Fibroblast of pulmonary artery (primary cell): ENCODE measurements at places on chromosomes 11 and 22.
A peak's percentile ranks its signal among the peaks of the same experiment; 100 is the strongest.

DNA sequence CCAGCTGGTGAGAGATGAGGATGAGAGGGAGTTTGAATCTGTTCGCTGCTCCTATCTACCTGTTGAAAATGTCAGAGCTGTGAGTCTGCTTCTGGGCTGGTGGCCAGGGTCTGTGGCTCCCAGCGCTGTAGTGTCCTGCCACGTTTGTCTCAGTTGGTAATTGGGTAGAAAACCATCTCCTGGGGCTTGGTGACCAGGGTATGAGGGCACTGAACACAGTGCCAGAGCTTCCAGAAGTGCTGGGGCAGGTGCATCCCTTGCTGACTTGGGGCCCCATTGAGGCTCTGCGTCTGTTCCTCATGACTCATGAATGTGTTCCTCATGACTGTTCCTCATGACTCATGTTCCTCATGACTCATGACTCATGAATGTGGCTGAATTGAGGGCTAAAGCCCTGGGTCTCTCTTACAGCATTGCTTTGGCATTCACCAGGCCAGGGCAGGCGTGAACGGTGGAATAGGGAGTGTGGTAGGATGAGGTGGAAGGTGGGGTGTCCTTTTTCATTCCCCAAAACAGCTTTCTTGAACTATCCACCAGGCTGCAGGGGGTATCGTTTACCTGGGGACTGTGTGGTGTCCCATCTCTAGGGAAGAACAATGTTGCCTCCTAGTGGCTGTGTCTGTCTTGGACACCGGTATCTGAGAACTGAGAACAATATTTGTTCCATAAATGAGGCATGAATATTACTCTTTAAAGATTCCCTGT is 139.5 kb downstream of the COMMD9 start:
- peak; percentile 98 for DNase-seq

DNA sequence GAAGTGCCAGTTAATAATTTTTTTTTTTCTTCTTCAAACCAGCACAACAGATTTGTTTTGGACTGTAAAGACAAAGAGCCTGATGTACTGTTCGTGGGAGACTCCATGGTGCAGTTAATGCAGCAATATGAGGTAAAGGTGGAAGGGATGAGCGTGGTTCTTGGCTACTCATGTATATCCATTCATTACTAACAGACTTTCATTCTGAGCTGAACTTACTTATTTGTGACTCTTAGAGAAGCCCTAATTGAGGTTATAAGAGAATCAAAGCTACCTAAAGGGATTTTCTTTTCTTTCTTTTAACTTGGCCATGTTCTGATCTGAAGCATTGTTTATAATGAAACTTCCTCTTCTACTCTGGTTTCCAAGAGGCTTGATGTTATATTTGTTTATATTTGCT is 15.8 kb downstream of the PAFAH1B2 start:
- no peak for DNase-seq

DNA sequence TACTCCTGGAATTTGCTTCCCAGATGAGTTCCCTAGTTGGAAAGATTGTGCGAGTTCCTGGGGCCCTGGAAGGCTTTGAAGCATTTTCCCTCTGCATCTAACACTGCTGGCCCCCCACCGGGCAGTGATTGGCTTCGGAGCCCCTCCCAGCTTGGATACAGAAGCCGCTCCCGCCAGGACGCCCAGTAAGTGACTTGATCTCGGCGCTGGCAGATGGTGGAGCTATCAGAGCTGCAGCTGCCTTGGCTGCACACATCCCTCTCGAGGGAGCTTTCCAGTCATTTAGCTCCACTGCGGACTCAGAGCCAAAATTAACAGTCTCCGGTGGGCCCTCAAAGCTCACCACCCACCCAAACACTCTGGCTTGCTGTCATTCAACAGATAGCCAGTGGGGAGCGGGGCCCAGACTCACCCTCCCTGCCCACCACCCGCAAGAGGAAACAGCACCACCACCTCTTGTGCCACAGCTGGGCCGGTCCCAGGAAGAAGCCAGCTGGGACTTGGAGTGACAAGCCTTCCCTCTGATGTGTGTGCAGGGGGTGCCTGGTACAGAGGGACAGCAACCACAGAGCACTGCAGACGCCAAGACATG is 162.3 kb downstream of the TRIM29 start:
- DNase-seq, result no peak

GRCh38 chr22:36340621-36341020 is 47.1 kb downstream of the MYH9 start:
- DNase-seq, result no peak

GRCh38 chr11:120105576-120105975 is 32.3 kb downstream of the TRIM29 start:
- no peak for DNase-seq

DNA sequence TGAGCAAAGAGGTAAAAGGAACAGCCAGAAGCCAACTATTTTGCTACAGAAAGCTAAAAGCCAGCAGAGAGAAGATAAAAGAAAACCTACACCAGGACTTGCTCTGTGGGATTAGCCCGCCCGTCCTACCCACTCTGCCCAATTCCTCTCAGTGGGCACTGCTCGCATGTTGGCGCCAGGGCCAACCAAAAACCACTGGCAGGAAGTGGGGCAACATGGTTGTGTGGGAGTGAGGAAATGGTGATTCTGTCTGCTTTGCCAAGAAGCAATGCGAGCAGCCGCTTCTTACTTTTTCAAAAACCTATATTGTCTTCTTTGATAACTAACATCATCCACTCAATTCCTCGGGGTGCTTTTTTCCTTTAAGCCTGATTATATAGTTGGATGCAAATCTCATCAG is 14.2 kb upstream of the APOA1 start:
- peak; percentile 59 for DNase-seq

DNA sequence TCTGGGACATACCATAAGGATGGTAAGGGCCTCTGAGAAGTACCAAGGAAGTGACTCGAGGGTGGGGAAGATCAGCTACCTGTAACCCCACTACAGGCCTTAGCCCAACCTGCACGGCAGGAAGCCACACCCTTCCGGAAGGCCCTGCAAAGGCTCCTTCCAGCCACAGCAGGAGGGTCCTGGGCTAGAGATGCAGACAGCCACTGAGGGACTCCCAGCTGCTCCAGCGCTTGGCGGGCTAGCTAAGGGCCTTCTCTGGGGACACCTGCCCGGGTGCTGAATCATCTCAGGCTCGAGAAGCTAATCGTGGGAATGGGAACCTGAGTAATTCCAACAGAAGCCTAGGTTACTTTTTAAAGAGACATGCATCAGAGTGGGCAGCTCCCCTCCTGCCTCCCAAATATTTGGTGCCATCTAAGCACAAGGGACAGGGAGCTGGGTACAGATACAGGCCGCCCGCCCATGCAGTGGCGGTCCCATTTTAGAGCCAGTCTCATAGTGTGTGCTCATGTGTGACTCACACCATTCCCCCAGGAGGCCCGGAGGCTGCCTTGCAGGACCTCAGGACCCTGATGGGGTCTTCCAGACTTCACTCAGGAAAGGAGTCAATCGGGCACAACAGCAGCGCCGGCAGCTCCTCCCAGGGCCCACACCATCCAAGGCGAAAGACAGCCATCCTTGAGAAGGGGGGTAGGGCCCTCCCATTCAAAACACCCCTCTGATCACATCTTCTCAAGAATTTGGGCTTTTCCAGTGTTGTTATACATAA is 8.0 kb downstream of the MYH9 start:
- DNase-seq, result no peak
